ENCODE measurements at places on chromosomes 5 and 9. TPM values are rescaled to one million over a fixed set of nuclear protein-coding genes. Genes with fewer than 3 reads are reported as not detected.

DNA sequence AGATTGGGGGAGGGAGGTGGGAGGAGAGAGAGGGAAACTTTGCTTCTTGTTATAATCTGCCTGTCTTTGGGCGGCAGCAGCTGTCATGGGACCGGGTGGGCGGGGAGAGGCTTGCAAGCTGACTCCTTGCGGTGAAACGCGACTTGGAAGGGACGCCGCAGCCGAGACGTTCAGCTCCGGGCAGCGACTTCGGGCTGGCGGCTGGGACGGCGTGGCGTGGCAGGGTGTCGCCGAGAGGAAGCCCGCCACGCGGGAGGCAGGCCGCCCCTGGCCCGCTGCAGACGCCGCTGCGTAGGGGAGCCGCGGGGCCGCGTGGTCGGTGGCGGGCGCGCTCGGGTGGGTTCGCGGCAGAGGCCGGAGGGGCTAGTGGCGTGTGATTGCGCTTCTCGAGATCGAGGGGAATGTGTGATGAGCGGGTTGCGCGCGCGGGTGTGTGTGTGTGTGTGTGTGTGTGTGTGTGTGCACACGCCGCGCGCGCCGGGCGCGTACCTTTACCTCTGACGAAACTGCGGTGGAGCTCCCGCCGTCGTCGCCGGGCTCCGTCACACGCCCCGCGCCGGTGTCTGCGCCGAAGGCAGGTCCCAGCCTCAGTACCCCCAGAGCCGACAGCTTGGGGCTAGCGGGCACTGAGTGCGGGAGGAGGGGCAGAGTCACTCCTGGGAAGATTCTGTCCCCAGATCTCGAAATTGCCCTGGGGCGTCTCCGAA is 1.7 kb downstream of the PPARGC1B start:
- H3K4me1 ChIP-seq: peaks cover 6% of the 10 kb centered on the region
- H3K4me3 ChIP-seq: peak overlapping the region; percentile 76
- H3K27ac ChIP-seq: peak overlapping the region; percentile 74
- H3K36me3 ChIP-seq: no peaks in the 10 kb centered on the region

DNA sequence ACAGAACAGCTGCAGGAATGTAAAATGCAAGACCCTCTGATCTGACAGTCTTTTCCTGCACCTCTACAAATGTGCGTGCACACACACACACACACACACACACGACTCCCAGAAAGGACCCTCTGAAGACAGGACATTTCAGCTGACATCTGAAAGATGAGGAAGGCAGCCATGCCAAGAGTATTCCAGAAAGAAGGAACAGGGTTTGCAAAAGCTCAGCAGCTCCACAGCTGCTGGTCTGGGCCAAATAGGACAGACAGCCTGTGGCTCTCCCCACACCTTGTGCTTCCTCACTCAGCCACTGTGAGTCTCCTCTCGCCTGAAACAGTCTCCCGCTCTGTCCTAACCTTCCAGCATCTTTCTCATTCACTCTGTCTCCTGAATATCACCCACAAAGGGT is 189.0 kb downstream of the PALM2AKAP2 start:
- H3K36me3 ChIP-seq: no peaks in the 10 kb centered on the region
- peaks cover 16% of the 10 kb centered on the region for H3K27me3 ChIP-seq
- peaks cover 43% of the 10 kb centered on the region for H3K4me1 ChIP-seq

DNA sequence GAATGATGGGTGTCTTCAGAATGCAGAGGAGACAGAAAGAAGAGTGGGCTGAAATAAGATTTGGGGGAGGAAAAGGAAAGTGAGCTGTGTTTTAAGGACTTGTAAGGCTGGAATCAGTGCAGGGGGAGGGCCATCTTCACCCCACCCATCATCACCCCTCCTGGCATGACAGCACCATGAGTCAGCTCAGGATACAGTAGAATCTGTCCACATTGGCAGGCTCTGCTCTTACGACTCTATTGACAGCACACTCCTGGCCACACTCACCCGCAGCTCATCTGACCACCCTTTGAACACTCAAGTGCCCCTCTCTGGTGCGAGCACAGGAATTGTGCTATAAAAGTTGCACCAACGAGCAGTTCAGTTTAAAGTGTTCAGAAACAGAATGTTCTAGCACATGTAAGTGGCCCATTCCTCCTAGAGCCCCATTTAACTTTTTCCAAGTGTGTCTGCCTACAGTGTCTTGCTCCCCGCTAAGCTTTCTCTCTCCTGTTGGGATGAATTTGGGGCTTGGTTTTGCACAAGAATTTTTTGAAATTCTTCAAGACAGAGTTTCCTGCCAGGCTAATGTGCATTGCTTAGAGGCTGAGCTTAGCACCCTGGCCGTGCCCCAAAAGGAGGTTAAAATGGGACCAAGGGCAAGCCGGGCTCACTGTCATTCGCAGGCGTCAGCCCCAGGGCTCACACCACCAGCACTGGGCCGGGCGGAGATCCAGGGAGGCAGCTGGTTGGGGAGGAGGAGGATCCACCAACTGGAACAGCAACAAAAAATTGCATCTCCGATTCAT is 12.0 kb downstream of the ADRA1B start:
- no peak for DNase-seq
- H3K27me3 ChIP-seq: peaks cover 38% of the 10 kb centered on the region

DNA sequence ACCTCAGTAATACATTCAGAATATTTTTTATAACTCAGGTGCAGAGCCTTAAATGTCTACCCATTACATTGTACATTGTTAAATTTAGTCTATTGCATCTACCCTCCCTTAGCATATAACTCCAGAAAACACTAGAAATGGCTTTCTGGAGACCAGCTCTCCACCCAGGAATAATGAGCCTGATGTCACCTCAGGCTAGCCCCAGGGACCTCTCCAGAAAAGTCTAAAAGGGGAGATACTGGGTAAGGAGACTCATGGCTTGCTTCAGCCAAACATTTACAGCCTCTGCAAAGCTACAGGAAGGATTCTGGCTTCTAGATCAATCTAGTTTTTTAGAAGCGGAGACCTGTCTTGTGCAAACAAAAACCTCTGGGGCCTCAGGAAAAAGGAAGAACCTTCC is 13.8 kb upstream of the SUSD1 start:
- H3K4me1 ChIP-seq: peaks cover 2% of the 10 kb centered on the region
- no peak overlapping the region for H3K27ac ChIP-seq
- DNase-seq: no peak
- peaks cover 5% of the 10 kb centered on the region for H3K27me3 ChIP-seq
- H3K36me3 ChIP-seq: peaks cover 12% of the 10 kb centered on the region

DNA sequence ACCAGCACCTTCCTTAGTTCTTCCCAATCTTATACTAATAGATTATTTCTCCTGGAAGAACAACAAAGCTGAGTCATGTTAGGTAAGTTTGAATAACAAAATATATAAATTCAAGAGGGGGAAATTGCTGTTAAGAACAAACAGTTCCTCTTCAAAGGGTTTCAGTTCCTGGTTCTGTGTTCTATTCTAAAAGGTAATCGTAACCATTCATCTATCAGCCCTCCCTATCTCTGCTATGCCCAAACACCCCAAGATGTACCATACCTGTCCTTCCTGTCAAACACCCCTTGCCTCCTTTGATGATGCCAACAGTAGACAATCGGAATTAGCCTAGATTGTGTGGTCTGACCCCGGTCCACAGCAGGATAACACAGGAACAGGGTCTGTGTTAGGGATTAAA is 4.2 kb upstream of the RNF180 start:
- peaks cover 3% of the 10 kb centered on the region for H3K4me1 ChIP-seq
- no peak overlapping the region for H3K4me3 ChIP-seq
- H3K36me3 ChIP-seq: peaks cover 3% of the 10 kb centered on the region
- no peak overlapping the region for H3K27ac ChIP-seq
- DNase-seq: no peak

DNA sequence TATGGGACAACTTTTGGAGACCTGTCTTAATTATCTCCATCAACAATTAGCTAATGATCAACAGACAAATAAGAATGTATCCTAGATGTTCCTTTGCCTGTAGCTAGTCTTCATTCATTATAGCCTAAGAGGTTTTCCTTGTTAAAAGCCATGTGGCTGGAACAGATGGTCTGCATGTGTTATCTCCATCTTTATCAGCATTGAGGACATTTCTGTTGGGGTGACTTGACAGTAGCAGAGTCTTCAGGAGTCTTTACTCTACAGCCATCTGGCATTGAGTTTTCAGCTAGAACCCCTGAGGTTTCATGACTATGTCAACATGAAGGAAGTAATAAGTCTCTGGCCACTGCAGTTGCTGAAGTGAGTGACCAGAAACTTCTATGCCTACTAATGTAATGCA is 106.6 kb upstream of the TLE4 start:
- H3K27me3 ChIP-seq: peaks cover 8% of the 10 kb centered on the region
- no peak overlapping the region for H3K27ac ChIP-seq
- H3K4me3 ChIP-seq: no peak overlapping the region
- H3K4me1 ChIP-seq: peaks cover 14% of the 10 kb centered on the region
- H3K36me3 ChIP-seq: no peaks in the 10 kb centered on the region
- no peak for DNase-seq

DNA sequence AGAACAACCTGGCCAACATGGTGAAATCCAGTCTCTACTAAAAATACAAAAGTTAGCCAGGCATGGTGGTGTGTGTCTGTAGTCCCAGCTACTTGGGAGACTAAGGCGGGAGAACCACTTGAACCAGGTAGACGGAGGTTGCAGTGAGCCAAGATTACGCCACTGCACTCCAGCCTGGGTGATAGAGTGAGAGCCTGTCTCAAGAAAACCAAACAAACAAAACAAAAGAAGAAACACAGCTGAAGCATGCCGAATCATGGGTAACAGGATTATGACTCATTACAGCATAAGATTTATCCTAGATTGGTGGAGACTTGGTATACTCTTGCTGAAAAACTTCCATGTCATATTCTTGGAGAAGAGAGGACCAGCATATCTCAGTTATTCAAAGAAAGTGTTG is 236.7 kb upstream of the CCNH start:
- no peaks in the 10 kb centered on the region for H3K27me3 ChIP-seq
- no peak for DNase-seq

DNA sequence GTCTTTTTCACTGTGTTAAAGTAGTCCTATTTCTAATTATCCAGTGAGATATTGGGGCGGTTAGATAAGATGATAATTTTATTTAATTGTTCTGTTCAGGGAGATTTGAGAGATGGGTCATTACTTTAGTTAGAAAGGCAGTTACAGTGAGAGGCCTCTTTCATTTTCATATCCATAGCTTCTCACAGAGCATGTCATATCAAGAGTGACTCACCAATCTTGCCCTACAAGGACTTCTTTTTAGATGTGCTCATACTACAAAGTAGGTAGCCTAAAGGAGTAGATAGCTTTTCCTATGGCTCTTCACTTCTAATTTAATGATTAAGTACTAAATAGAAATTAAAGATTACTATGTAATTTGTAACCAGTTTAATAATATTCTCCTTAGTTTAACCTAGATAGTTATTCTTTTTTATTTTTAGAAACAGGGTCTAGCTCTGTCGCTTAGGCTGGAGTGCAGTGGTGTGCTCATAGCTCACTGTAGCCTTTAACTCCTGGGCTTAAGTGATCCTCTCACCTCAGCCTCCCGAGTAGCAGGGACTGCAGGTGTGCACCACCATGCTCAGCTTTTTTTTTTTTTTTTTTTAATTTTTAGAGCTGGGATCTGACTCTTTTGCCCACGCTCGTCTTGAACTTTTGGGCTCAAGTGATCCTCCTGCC is 71.0 kb downstream of the FER start:
- no peak overlapping the region for H3K4me3 ChIP-seq
- H3K36me3 ChIP-seq: peaks cover 1% of the 10 kb centered on the region
- H3K4me1 ChIP-seq: peaks cover 2% of the 10 kb centered on the region
- DNase-seq: no peak
- no peaks in the 10 kb centered on the region for H3K27me3 ChIP-seq

DNA sequence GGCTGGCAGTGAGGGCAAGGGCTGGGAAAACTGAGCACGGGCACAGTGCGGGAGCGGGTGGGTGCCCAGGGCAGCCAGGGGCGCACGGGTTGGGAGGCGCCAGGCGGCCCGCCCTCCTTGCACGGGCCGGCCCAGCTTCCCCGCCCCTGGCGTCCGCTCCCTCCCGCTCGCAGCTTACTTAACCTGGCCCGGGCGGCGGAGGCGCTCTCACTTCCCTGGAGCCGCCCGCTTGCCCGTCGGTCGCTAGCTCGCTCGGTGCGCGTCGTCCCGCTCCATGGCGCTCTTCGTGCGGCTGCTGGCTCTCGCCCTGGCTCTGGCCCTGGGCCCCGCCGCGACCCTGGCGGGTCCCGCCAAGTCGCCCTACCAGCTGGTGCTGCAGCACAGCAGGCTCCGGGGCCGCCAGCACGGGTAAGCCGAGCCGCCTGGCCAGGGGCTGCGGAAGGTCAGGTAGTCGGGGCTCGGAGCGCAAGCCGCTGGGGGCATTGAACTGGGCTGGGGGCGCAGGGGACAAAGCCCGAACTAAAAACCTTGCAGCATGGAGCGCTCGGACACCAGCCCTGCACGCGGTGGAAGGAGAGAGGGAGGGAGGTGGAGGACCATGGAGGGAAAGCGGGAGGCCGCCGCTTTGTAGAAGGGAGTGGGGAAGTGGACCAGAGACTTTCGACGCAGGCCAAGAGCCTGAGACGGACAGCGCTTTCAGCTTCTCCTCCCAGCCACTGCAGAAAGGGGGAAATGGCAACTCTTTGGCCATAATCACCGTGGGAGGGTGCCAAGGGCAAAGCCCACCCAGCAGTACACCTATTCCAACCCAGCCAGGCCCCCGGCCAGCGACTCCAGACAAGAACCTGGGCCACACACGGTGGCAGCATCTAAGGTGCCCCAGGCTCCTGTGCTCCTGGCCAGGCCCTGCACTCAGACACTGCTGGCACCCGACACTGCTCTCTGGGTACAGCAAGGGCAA is at the start of gene TGFBI:
TGFBI (plus strand) TSS at position 207 of the 961 bp plus-strand sequence; CDS start at position 275, 68 bp downstream.
- no peak for DNase-seq
- peaks cover 9% of the 10 kb centered on the region for H3K4me1 ChIP-seq
- H3K4me3 ChIP-seq: no peak within 1 kb of the TSS
- H3K27me3 ChIP-seq: peaks cover 34% of the 10 kb centered on the region
- no peak within 1 kb of the TSS for H3K27ac ChIP-seq
- no peaks in the 10 kb centered on the region for H3K36me3 ChIP-seq

DNA sequence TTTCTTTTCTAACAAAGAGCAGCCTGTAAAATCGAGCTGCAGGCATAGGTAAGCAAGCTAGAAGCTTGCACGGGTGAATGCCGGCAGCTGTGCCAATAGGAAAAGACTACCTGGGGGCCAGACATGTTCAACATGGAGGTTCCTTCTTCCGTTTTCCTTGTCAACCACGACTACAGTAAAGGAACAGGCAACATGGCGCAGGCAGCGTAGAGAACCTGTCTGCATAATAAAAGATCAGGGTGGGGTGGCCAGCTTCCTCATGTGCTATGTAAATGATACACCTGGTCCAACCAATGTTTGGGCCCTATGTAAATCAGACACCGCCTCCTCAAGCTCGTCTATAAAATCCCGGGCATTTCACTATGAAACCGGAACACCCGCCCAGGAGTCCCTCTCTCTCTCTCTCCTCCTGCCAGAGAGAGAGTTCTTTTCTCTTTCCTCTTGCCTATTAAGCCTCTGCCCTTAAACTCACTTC is 103.8 kb upstream of the LIFR start:
- no peak for DNase-seq
- H3K36me3 ChIP-seq: no peaks in the 10 kb centered on the region
- H3K27me3 ChIP-seq: peaks cover 26% of the 10 kb centered on the region
- H3K27ac ChIP-seq: no peak overlapping the region
- no peaks in the 10 kb centered on the region for H3K4me1 ChIP-seq
- no peak overlapping the region for H3K4me3 ChIP-seq

GRCh38 chr5:78690253-78690972 is 41.8 kb upstream of the LHFPL2 start:
- peaks cover 38% of the 10 kb centered on the region for H3K27me3 ChIP-seq
- H3K4me3 ChIP-seq: no peak overlapping the region
- no peak overlapping the region for H3K27ac ChIP-seq
- no peaks in the 10 kb centered on the region for H3K36me3 ChIP-seq
- DNase-seq: no peak
- H3K4me1 ChIP-seq: no peaks in the 10 kb centered on the region

NPDC1 gene
- 30.4 TPM for total RNA-seq

HABP4 gene
- 11.6 TPM for total RNA-seq

C9orf50 gene
- total RNA-seq: not detected

NEUROG1 gene
- total RNA-seq: not detected
